ENCODE measurements at places on chromosomes 11 and 22.

GRCh38 chr11:79352349-79352703 is 88.5 kb downstream of the TENM4 start:
- no peak for DNase-seq

DNA sequence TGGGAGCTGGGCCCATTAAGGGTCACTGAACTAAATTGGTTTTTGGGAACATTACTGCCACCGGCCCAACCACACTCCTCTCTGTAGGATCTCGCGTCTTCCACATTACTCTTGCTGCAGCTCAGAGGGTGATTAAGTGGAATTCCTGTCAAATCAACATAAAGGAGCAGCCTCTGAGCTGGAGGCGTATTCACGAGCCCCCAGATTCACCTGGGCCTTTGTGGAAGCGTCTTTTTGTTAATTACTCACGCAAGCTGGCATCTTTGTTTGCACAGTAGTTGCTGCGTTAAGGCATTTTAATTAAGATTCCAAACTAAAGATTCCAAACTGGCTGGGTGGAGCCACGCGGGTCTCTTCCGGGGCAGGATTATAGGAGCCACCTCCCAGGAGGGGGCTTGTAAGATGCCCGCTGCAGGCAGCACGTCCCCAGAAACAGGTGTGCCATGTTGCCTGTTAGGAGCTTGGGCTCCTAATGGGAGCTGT is 21.5 kb upstream of the RFPL3 start:
- no peak for DNase-seq

DNA sequence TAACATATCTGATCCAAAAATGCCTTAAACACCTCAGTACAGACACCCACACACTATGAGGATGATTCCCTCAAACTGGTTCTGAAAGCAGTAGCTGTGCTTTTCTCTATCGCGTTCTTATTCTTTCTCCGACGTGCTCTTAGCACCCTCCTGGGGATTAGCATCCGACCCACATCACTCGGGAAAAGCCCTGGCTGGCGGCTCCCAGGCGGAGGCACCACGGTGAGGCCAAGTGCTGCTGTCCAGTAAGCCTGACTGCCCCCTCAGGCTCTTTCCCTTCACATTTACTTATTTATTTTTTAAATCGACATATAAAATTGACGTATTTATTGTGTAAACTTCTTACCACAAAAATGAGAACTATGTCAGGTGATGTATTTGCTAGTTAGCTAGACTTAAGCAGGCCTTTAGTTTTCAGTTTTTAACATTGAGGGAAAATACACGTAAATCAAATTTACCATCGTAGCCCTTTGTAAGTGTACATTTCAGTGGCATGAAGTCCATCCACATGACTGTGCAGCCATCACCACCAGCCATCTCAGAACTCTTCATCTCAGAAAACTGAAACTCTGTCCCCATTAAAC is 19.2 kb downstream of the TBX1 start:
- no peak for DNase-seq

- DNase-seq: no peak
Observed at GRCh38 chr22:48356731-48357130, 1470.9 kb downstream of the BRD1 start.

GRCh38 chr11:131982154-131982553 is 611.7 kb downstream of the NTM start:
- no peak for DNase-seq

DNA sequence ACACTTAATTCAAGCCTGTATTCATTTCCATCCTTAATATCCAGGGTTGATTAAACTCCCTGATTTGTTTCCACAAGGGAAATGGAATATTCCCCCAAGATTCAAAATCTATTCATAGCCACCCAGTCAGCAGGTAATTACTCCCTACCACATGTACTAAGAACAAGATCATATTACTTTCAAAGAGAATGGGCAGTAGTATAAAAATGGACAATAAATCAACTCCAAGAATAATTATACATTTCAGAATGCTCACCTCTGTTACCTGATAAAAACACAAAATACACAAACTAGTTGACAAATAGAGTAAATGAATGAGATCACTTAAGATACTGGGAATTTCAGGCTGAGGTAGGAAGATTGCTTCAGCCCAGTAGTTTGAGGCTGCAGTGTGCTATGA is 8.5 kb upstream of the FEZ1 start:
- no peak for DNase-seq

DNA sequence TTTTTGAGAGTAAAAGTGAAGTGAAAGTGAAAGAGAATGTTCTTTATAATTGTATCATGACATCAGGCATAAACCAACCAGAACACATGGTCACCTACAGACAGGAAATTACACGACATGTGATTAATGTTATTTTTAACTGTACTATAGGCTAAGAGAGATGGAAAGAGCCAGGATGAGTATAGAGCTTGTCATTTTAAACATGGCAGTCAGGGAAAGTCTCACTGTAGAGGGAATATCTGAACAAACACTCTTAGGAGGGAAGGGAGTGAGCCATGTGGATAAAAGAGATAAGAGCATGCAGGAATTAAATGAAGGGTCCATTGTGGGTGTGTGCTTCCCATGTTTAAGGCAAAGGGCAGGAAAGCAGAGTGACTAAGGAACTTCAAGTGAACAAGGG is 599.1 kb upstream of the FAT3 start:
- no peak for DNase-seq

DNA sequence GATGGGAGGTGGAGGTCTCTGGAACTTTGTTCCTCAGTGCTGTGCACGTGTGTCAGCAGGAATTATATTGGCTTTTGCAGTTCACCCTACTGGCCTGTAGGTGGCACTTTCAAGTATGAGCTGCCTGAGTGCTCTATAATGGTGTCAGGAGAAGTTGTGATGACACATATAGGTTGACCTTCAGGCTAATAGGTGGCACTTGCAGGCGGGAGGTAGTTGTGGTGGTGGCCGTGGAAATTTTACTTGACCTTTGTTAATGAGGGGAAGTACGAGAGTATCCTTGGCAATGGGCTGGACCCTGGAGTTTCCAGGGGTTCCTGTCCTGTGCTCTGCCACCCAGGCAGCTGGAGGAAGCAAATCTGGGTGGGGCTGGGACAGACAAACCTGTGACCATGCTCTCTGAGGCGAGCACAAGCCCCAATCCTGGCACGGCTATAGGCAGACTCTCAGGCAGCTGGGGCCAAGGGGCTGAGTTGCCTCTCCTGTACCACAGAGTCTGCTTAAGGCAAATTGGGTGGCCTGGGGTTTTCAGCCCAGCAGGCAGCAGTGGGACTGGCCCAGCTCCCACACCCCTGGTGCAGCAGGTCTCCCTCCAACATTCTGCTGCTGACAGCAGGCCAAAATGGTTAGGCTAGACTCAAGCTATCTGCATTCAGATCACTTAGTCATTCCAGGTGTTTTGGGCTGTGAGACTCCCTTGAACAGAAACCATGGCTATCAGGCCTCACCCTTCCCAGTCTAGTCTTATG is 147.5 kb upstream of the CTSC start:
- peak; percentile 78 for DNase-seq

- DNase-seq: no peak
Observed at GRCh38 chr22:29555065-29555644, 1.6 kb upstream of the THOC5 start.
